Psoas muscle (tissue), 8 donors: ENCODE measurements at places on chromosomes 12 and 14. TPM values are rescaled to one million over a fixed set of nuclear protein-coding genes. Genes with fewer than 3 reads are reported as not detected.

The HNF1A gene
- 0.07 TPM for polyA plus RNA-seq

The TAS2R8 gene
- not detected for polyA plus RNA-seq

- peak; percentile 64 for DNase-seq
Observed at GRCh38 chr12:3315201-3315661, 175.8 kb upstream of the PRMT8 start.

The TAS2R43 gene
- not detected for polyA plus RNA-seq

The TUNAR gene
- polyA plus RNA-seq = not detected

GRCh38 chr12:104462931-104463339, 6.2 kb downstream of the CHST11 start:
- DNase-seq = no peak

DNA sequence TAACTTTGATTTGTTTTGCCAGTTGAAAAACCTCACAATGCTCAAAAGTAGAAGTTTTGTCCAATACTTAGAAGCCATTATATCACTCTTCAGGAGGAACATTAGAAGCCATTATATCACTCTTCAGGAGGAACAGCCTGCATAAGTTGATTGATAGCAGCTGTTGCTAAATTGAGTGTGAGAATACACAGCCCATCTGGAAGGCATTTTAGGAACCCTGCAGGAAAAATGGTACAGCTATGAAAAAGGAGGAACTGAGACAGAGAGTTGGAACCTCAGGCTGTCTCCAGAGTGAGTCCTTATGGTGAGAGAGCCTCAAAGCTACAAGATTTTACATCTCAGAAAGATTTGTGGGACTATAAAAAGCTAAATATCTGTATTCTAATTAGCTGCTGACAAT, 207.0 kb downstream of the MYRFL start:
- DNase-seq = no peak

GRCh38 chr12:58455136-58455535, 465.2 kb downstream of the LRIG3 start:
- no peak for DNase-seq

DNA sequence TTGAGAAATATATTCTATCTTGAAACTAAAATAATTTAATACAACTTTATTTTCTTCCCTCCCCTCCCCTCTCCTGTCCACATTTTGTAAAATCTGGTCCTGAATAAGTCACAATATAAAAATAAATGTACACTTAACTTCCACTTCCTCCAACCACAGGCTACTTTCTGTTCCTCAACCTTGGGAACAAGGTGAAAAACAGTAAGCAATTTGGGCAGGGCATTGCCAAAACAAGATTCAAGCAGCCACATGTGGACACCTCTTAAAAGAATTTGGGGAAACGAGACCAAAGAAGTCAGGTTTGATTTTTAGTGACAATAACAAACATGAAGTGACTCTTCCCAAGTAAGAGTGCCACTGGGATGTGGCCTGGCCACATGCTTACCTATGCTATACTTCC, 115.7 kb downstream of the PTPRQ start:
- no peak for DNase-seq

GRCh38 chr12:46555406-46555852, 182.9 kb upstream of the SLC38A2 start:
- no peak for DNase-seq

The GAPDH gene
- 9,788 TPM for polyA plus RNA-seq
